Activated naive CD8-positive, alpha-beta T cell treated with anti-CD3 and anti-CD28 coated beads, Interleukin-2, amount 50 U/mL, for 16 hours (primary cell): ENCODE measurements at places on chromosomes 1 and 21.

DNA sequence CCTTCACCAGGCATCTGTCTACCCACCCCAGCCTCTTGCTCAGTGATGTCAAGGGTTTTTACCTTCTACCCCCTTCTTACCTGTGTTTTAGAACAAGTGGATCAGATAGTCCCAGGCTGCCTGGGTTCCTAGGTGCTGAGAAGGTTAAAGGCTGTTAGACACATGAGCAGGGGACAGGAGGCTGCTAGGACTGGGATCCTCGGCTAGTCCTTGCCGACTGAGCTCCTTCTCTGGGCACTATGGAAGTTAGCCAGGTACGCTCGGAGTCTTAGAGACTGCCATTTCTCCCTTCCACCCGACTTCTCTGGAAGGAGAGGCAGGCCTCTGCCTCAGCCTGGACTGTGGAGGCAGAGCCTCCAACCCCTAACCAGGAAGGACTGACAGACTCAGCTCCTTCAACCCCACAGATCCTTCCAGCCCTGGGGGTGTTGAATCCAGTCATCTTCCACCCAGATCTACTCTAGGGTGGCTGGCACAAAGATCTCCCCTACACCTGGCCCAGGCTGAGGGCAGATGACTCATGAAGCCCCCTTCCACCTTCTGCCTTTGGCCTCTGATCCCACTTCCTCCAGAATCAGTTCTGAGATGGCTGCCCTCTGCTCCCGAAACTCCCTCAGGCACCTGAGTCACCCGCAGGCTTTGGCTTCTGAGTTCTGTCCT, at the start of gene DYNLT4:
Gene DYNLT4 (minus strand): TSS at position 648 of the 660 bp plus-strand sequence. CDS start 683 bp downstream, outside the sequence.
- no peak for DNase-seq

GRCh38 chr1:16130827-16131226, 25.0 kb downstream of the EPHA2 start:
- DNase-seq = no peak

GRCh38 chr1:213687832-213688231, 299.9 kb upstream of the PROX1 start:
- no peak for DNase-seq

DNA sequence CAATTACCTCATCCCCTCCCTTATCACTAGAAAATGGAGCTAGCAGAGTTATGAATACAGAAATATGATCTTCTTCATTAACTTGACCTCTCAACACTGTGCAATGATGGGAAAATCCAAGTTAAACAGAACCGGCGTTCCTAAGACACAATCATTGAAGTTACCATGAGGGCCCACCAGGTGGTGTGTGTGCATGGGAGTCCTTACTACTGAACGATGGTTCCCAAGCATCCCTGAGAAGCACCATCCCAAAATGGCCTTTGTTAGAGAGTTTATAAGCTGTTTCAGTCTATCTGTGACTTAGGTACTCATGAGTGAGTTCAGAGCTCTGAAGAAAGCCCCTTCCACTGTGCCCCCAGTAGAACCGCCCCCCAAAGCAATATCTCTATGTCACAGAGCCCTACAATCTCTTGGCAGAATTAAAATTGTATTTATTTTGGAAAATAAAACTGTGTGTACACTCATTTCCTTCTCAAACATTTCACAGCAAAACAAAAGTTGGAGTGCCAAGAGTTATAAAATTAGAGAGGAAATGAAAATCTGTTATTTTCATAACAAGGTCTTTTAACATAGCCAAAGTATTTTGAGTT, 56.8 kb downstream of the PLD5 start:
- DNase-seq = no peak

DNA sequence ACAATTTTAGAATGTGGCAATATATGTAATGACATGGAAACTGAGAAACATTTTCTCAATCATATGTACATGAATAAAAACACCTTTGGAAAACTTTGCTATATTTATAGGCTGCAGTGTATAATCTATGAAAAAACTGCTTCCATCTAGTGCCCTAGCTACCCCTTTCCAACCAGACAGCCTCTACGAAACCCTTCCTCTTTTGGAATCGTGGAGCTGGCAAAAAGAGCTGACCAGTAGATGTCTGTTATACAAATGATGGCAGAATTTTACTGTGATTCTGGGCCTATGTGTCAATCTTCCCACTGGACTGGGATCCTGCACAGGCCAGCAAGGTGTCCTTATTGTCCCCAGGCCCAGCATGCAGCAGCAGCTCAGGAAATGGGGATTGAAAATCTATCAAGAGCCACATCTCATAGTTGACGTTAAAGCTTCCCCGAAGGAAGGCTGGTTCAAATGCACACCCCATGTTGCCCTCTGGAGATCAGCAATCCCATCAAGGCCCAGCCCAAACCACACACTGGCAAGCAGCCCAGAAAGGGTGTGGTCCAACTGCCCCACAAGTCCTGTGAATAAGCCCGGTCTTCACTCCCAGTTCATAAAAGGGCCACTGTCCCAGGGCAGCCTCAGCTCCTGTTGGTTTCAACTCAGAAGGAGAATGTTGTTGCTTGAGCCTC, 8.8 kb upstream of the FAM20B start:
- DNase-seq = no peak

GRCh38 chr1:229087339-229087738, 183.6 kb upstream of the RAB4A start:
- no peak for DNase-seq

- no peak for DNase-seq
Measured at GRCh38 chr1:204081791-204082513, 9.0 kb downstream of the SOX13 start.

- no peak for DNase-seq
Measured at GRCh38 chr1:154419620-154420571, 14.8 kb downstream of the IL6R start.

DNA sequence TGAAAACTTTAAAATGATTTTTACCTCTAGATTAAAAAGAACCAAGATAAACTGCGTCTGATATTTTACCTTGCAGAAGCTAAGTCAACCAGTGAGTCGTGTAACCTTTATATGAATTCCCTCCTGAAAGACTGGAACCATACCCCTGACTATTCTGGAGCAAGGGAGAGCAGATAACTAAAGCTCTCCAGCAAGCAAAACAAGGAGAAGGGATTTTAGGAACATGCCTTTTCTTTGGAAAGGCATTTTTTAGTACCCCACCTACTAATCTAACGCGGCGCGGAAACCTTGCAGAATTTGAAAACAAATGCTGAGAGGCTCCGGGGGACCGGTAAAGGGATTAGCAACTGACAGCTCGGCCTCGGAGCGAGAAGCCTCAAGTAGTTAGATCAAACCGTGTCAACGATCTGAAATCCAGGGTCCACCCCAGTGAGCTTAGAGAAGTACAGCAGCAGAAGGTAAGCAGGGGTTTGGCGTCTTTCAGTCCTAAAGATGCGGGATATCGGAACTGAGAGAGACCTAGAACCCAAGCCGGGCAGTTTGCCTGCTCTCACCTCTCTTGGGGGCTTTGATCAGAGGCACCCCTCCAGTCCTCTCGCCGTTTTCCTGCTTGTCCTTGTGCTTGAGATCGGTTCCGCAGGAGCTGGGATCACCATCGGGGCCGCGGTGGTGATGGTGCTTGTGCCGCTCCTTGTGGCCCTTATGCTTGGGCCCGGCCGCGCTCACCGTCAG, 954 bp downstream of the RSBN1 start:
- DNase-seq = no peak
